ENCODE measurements at places on chromosomes 3 and 15.

GRCh38 chr3:170564664-170565063 lies 21.2 kb downstream of the SLC7A14 start:
- no peak for DNase-seq

DNA sequence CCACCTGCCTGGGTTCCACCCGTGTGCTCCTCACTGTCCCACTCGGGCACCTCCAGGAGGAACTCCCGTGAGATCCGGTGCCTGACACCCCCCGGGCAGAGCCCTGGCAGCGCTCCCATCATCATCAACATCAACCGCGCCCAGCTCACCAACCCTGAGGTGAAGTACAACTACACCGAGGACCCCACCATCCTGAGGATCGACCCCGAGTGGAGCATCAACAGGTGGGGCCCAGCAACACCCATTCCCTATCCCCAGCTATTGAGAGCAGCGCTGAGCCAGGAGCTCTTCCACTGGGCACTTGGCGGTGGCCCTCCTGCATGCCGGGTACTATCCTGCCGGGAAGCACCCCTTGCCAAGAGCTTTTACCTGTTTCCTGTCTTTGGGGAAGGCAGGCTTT lies 33.5 kb downstream of the PLXNA1 start:
- no peak for DNase-seq

- no peak for DNase-seq
These were observed 2.5 kb upstream of the GATA2 start for GRCh38 chr3:128495435-128495970.

DNA sequence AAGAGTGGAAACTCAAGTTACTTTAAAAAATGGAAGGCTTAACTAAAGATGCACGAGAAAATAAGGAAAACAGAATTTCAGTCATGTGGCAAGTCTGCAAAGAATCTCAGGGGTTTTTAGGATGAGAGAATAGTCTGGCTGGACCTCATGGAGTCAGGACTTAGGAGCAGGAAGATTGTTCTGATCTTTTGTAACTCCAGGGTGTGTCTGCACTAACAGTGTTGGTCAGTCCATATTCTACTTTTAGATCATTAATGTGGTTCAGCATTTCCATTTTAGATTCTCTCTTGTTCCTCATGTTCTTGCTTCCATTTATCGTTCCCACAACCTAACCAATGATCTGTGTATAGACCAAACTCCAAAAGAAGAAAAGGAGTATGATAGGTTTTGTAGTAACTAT lies 15.3 kb downstream of the TMEM108 start:
- no peak for DNase-seq

GRCh38 chr3:59472541-59472940 lies 422.7 kb upstream of the CFAP20DC start:
- DNase-seq, result no peak

- DNase-seq, result no peak
These were observed 50.2 kb downstream of the SLCO2A1 start for GRCh38 chr3:133979553-133979952.

DNA sequence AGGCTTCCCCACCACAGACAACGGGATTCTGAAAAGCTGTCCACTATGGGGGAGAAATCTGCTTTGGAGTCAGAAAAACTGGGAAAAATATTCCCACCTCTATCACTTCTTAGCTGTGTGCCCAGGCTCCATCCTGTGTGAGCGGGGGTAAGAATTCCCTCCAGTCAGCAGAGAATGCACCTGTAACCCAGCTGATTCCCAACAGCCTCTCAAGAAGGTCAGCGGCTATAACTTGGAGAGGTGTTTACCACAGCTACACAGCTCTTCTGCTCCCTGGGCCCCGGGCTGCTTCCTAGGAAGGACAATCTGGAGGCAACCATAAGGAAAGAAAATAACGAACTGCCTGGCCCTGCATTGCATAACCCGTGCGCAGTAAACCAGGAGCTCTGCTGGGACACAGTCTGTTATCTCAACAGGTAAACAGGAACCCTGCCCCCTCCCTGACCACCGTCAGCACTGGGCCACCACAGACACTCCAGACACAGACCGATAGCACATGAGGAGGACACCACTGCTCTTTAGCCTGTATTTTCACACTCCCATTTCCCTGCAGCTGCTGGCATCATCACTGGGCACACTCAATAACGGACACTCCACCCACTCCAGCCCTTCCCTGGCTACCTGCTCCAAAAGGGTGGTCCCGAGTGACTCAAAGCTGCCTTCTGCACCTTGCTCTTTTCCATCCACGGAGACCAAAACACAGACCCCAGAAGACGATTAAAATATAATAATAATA lies 2.1 kb downstream of the RAB43 start:
- peak; percentile 79 for DNase-seq

- no peak for DNase-seq
These were observed 49.9 kb upstream of the LPP start for GRCh38 chr3:188104050-188104449.

GRCh38 chr15:79881254-79881653 lies 15.6 kb downstream of the MTHFS start:
- DNase-seq, result no peak

DNA sequence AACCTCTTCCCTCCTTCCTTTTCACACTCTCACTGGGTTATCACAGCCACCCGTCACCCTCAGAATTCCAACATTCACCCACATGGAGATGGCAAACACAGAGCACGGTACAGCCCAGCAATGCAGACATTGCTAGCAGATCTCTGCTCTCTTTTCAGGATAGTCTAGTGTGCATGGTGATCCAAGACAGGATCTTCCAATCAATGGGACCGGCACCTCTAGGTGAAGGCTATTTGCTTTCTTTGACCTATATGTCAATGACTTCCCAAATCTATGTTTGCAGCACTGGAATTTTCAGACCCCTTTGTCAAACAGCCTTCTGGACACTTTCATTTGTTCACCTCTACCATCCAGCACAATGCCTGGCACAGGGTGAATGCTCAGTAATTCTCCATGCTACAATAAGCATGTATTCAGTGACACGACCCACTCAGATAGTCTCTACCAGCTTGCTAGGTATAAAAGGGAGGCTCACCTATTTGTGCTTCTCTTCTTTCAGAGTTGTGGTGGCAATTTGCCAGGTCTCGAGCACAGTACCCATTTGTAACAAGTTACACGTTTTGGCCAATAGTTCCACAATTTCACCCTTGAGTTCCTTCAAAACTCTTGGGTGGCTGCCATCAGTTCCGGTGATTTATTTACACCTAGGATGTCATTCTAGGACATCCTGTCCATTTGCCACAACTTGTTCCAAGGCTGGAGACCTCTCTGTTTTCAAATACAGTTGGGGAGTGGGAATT lies 279.1 kb upstream of the ICE2 start:
- no peak for DNase-seq

DNA sequence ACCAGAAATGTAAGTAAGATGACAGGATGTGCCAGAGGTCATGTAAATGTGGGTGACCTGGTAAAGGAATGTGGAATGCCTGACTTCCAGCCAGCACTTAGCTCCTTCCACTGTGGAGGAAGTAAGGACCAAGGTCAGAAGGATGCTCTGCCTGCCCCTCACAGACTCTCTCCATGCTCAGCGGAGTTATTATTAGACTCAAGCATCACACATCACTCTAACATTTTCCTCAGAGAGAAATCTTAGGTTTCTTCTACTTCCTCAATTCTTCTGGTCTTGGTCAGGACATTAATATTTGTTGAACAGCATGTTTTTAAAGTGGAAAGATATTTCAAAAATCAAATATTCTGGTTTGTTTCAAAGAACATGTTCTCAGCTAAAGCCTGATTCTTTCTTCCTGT lies 231.4 kb upstream of the WNT5A start:
- DNase-seq, result no peak

DNA sequence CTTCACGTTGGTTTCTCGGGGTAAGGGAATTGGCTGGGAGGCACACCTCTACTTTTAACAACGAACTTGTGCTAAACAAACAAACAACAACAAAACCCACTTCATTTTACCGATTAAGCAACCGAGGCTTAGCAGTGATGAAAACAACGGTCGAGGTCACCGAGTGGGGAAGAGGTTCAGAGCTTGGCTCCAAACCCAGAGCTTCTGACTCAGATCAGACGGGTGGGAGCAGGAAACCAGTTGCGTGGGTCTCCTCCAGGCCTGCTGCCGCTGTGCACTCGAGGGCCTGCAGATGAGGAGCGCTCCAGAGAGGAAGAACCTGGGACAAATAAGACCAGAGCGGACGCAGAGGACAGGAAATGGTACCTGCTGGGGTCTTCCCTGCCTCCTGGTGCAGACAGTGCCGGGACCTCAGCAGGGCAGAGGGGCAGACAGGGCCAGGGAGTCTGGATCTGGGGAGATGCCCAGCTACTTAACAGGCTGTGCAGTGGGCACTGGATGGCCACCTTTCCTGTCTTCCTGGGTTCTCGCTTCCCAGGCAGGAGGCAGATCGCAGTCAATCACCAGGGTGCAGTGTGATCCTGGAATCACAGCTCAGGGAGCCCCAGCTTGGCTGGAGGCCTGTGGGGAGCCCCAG lies 99.0 kb upstream of the MEF2A start:
- no peak for DNase-seq

- DNase-seq, result no peak
These were observed 54.0 kb downstream of the KCNH8 start for GRCh38 chr3:19202303-19202702.

GRCh38 chr3:98791341-98792325 lies 28.5 kb downstream of the ST3GAL6 start:
- no peak for DNase-seq

- no peak for DNase-seq
These were observed 14.8 kb downstream of the TARS3 start for GRCh38 chr15:101709466-101709865.

- no peak for DNase-seq
These were observed 4.8 kb upstream of the DAZL start for GRCh38 chr3:16609927-16610580.

- DNase-seq, result no peak
These were observed 286.3 kb downstream of the RAP2B start for GRCh38 chr3:153448151-153448829.

- no peak for DNase-seq
These were observed 90.4 kb downstream of the NEDD4 start for GRCh38 chr15:55902981-55903380.

GRCh38 chr15:33094336-33094735 lies 100.2 kb downstream of the FMN1 start:
- DNase-seq, result no peak

GRCh38 chr3:29370021-29370420 lies 89.2 kb downstream of the RBMS3 start:
- DNase-seq, result no peak
